ENCODE measurements at places on chromosomes 4 and X.

- DNase-seq = no peak
Measured at GRCh38 chrX:113651306-113651705, 810.7 kb upstream of the AMOT start.

DNA sequence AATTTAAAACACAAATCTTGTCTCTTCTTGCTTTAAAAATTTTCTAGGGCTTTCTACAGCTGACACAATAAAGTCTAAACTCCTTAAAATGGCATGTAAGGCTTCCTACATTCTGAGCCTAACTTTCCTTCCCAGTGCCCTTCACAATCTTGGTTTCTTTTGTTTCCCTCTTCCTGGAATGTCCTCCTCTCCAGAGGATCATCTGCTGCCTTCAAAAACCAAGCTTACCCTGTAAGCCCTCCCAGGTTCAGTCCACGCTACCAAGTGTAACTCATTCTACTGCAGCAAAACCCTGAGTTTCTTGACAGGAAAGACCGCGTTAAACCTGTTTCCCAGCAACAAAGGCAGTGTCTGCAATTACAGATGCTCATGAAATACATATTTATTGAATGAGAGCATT is 91.3 kb downstream of the SHISA3 start:
- DNase-seq = no peak

- no peak for DNase-seq
Measured at GRCh38 chr4:81030061-81030980, at the start of gene BMP3. Gene BMP3, plus strand, starts transcription at chr4:81030708. Its CDS starts 577 bp downstream, at chr4:81031285.

DNA sequence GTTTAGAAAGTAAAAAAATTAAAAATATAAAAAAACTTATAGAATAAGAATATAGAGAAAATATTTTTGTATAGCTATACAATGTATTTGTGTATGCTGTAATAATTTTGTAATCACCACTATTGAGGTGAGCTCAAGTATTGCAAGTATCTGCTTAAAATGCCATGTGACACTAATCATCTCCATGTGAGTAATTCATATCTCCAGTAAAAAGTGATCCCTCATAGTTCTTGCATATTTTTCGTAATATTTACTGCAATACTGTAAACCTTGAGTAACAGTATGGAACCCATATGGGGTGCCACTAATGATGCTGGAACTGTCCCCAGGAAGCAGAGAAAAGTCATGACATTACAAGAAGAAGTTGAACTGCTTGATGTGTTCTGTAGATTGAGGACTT is 43.2 kb upstream of the HUWE1 start:
- no peak for DNase-seq

- no peak for DNase-seq
Measured at GRCh38 chr4:173449380-173449717, 50.4 kb upstream of the SCRG1 start.

- DNase-seq = no peak
Measured at GRCh38 chrX:12497832-12498591, 293.2 kb upstream of the PRPS2 start.

GRCh38 chr4:57136281-57136680 is 26.1 kb upstream of the IGFBP7 start:
- no peak for DNase-seq

DNA sequence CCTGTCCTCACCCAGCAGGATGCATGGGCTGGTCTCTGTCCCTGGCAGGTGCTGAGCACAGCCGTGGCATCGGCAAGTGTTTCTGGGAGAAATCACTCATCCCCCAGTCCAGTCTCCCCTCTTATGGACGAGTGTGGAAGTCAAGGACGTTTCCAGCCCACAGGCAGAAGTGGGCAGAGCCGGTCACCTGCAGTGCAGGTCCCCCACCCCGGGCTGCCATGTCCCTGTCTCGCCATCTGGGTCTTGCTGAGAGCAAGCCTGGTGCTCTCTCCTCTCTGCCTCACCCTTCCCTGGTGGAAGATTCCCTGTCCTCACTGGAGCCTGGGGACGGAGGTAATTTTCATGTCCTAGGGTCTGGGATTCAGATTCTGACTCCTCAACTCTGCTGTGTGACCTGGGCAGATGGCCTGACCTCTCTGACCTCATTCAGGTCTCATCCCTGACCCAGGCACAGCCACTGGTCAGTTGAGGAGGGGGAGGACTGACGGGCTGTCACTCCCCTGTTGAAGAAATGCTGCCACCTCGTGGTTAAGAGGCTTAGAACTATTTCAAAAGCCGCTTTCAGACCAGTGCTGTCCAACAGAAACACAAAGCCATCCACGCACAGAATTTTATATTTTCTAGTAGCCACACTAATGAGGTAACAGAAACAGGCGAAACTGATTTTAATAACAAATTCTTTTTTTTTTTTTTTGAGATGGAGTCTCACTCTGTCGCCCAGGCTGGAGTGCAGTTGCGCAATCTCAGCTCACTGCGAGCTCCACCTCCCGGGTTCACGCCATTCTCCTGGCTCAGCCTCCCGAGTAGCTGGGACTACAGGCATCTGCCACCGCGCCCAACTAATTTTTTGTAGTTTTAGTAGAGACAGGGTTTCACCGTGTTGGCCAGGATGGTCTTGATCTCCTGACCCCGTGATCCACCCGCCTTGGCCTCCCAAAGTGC is 1.8 kb downstream of the CPZ start:
- DNase-seq = peak; percentile 46
